ENCODE measurements at places on chromosomes 3 and 15.

GRCh38 chr15:27165590-27165989 is 194.6 kb downstream of the GABRG3 start:
- DNase-seq = no peak

- no peak for DNase-seq
Measured at GRCh38 chr15:33458421-33458820, 147.7 kb downstream of the RYR3 start.

DNA sequence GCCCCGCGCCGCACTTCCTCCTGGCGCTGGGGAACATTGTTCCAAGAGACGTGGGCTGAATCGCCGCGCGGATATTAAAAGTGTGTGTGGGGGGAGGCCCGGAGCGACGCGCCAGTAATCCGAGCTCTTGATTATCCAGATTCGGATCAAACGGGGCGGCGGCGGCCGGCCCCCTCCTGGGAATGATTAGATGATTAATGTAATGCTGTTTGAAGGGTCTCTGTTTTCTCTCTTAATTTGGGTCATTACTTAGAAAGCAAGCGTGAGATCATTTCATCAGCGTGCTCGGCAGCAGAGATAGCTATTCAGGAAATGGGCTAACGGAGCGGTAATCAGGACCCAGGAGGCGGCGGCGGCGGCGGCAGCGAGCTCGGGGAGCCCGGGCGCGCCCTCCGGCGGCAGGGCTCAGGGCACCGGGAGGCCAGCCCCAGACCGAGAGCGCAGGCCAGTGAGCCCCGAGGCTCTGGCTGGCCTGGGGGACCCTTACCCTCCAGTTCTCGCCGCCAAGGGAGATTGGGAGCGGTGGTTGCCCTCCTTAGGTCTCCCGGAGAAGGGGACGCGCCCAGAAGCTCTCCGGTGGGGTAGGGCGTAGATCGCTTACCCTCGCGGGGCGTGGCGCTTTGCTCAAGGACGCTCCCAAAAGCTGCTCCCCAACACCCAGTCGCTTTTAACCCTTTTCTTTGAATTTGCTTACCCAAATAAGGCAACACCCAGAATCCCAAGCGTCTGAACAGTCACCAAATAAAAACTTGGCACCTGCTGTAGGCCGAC is 4.5 kb downstream of the FEZF2 start:
- DNase-seq = no peak

DNA sequence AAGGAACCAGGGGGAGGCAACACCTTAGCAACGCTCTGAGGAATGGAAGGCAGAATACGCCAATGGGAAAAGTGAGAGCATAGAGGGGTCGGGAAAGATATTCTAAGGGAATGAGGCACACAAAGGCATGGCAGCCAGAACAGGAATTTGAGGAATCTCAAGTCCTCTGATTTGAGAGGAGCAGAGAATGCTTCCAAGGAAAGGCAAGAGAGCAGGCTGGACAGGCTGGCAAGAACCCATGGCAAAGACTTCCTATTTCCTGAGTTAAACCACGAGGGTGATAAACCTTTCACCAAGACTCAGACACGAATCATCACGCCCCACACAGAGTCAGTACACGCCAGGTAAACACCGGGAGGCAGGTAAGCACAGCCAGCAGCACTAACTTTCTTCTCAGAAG is 109.8 kb downstream of the IGF2BP2 start:
- no peak for DNase-seq

DNA sequence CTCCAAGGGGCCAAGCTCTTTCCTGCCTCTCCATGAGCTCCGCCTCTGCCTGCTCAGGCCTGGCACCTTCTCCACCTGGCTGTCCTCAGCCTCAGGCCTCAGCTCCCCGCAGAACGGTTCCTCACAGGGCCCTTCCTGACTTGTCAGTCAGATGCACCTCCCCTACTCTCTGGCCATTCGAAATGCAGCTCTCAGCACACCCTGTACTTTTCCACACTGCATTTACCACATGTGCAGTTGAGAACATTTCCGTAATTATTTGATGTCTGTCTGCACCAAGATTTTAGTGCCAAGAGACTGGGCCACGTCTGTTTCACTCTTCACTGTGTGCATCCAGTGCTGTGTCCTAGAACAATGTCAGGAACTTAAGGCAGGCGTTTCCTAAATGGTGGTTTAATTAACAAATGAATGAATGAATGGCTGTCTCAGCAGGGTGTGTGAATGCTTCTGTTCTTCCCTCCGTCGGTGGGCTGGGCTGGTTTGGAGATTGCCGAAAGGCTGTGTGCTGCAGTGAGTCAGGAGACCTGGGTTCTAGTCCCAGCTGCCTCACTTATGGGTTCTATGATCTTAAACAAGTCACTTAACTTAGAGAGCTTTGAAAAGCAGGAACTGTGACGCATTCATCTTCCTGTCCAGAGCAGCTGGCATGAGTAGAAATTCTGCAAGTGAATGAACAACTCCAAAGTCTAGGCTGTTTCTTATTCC is 5.4 kb downstream of the MUC4 start:
- DNase-seq = peak; percentile 42

- DNase-seq = no peak
Measured at GRCh38 chr3:15331072-15331605, 1.2 kb downstream of the SH3BP5 start.

GRCh38 chr15:77446840-77447390 is 26.2 kb downstream of the HMG20A start:
- DNase-seq = no peak

- DNase-seq = no peak
Measured at GRCh38 chr3:47476644-47477199, 981 bp upstream of the SCAP start.

- no peak for DNase-seq
Measured at GRCh38 chr15:101148166-101148880, 103.5 kb downstream of the CHSY1 start.

GRCh38 chr3:172749230-172749965 is 1.1 kb upstream of the ECT2 start:
- peak; percentile 47 for DNase-seq

DNA sequence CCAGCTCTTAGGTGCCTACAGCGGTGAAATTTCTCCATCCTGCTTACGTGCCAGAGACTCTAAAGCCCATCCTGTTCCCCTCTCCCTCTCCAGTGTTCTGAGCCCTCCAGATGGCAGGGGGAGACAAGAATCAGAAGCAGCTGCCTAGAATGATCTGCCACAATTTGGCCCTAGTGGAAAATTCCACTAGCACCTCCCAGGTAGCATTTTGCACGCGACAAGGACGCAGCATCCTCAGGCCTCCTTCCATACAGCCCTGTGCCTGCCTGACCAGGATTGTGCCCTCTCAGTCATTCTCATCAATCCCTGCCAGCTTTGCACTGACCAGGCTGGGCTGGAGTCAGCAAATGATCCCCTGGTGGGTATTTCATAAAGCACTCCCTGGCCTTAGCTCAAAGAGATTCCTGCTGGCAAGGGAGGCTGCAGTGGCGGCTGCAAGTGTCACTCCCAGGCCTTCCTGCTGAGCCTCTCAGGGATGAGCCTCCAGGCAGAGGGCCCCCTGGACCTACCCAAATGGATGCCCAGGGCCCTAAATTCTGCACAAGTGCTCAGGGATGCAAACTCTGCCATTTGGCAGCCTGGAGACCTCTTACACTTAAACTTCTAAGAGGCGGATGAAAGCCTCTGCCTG is 130.2 kb upstream of the ATP2B2 start:
- no peak for DNase-seq

DNA sequence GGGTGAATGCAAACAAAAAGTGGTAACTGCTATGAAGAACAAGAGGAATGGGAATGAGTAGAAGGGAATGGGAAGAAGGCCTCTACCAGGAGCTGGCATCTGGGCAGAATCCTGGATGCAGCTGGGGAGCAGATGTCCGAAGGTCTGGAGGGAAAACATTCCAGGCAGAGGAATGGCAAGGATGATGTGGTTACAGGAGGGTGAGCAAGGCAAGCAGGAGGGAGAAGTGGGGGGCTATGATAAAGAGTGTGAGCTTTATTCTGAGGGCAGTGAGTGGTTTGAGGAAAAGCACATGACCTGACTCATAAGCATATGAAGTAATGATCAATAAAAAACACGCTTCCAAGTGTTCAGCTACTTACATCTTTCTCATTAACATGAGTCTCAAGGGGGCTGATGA is 17.1 kb downstream of the SKIC8 start:
- DNase-seq = no peak

GRCh38 chr15:63349621-63350020 is 32.0 kb downstream of the CA12 start:
- DNase-seq = no peak

GRCh38 chr15:73334086-73334485 is 34.7 kb downstream of the HCN4 start:
- DNase-seq = no peak

- no peak for DNase-seq
Measured at GRCh38 chr15:92671406-92671805, 15.8 kb upstream of the FAM174B start.

- no peak for DNase-seq
Measured at GRCh38 chr3:11522398-11522715, 121.4 kb downstream of the VGLL4 start.

DNA sequence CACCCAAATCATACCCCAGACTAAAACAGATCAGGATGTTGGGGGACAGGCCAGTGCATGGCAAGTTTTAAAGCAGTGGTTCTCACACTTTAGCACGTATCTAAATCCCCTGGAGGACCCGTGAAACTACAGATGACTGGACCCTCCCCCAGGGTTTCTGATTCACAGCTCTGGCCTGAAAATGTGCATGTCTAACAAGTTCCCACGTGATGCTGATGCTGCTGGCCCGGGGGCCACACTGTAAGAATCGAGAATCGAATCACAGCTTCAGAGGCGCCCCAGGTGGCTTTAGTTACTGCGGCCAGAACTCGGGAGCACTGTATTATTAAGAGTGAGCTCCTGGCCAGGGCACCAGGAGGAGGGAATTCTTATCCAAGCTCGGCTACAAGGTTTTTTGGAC is 11.6 kb downstream of the ADAMTS17 start:
- no peak for DNase-seq

- no peak for DNase-seq
Measured at GRCh38 chr3:58025406-58025805, 17.2 kb downstream of the FLNB start.

- no peak for DNase-seq
Measured at GRCh38 chr3:187327845-187328244, 36.3 kb upstream of the MASP1 start.

- no peak for DNase-seq
Measured at GRCh38 chr3:173191611-173192010, 50.6 kb upstream of the SPATA16 start.

DNA sequence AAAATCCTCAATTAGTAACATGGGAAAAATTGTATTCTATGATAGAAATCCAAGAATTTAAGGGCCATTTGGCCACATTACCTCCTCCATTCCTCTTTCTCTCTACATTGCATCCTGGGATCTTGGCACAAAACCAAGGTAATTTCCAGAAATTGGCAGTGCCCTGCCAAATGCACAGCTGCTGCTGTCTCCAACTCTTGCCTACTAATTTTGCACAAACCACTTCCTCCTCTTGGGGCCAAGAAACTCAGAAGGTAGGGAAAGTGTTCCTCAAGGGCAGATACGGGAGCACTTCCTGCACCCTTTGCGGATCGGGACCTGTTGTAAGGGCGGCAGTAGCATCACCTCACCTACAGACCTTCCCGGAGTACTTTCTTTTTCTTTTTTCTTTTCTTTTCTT is 57.8 kb downstream of the MAP3K13 start:
- peak; percentile 68 for DNase-seq

- no peak for DNase-seq
Measured at GRCh38 chr3:110343945-110344344, 727.7 kb upstream of the NECTIN3 start.

- DNase-seq = no peak
Measured at GRCh38 chr3:187947927-187948682, 202.8 kb upstream of the BCL6 start.

GRCh38 chr3:31696009-31696297 is 163.2 kb downstream of the STT3B start:
- DNase-seq = no peak

DNA sequence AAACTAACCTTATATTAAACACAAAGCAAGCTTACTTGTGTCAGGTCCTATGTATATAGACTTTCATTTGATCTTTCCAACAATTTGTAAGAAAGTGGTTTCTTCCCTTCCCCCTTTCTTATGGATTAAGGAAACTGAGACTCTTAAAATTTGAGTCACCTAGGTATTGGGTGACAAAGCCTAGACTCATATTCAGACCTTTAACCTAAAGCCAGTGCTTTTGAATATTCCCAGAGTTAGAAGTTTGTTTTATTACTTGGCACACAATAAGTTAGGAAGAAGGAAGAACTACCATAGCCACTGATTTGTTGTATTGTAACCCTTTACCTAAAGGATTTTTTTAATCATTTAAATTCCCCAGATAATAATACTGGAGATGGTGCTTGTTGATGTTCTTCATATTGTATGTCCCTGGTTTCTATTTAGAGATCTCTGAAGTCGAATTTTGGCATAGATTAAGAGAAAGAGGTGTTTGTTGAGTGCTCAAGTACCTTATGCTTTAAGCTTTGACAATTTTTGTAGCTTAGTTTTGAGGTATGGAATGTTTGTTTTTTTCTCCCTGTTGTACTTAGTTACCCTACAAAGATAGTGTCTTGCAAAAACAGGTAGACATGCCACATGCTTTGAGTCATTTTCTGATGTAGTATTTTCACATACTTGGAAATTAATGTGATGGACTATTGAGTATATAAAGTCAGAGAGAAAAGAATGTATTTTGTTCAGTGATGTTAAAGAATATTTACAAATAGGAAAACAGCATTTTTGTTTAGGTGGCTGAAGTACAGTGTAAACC is 11.2 kb downstream of the TSC22D2 start:
- DNase-seq = no peak

GRCh38 chr3:148723631-148724030 is 25.9 kb downstream of the AGTR1 start:
- DNase-seq = no peak

DNA sequence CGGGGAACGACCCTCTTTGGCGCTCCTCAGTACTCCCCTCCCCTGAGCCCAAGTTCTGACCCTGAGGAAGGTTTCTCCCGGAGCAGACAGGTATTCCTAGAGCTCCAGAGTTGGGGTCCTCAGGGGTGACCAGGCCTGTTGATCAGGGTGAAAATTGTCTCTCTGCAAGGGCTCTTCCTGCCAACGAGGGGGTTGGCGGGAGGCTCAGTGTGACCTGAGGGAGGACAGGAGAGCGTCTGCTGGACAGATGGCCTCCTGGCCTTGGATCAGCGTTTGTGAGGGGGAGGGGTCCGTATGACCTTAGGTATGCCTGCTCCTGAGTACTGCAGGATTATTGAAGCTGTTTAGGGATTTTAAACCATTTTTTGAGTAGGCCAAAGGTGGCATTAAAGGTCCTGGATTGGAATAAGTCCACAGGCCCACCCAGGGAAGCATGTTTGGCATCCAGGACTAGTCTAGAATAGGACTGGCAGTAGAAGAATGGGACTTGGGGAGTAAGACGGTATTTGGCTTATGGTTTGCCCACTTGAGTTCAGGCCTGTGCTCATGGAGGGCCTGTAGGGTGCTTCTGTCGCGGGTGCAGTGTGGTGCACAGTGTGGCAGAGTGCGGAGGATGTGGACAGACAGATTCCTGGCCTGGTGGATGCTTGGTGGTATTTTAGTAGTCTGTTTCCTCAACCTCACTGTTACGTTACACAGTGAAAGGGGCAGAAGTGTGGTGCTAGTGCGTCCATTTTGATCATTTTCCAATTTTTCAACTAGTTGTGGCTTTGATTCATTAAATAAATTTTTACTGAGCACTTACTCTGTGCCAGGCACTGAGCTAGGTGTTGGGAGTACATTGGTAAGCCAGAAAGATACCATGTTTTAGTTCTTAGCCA is 959 bp downstream of the ZNF592 start:
- peak; percentile 38 for DNase-seq

GRCh38 chr3:52053307-52054304 is 2.8 kb downstream of the DUSP7 start:
- DNase-seq = no peak

All from tongue (tissue), 3 donors.